Neural progenitor cell (in vitro differentiated cells): ENCODE measurements at places on chromosomes 7 and 10. TPM values are rescaled to one million over a fixed set of nuclear protein-coding genes. Genes with fewer than 3 reads are reported as not detected.

DNA sequence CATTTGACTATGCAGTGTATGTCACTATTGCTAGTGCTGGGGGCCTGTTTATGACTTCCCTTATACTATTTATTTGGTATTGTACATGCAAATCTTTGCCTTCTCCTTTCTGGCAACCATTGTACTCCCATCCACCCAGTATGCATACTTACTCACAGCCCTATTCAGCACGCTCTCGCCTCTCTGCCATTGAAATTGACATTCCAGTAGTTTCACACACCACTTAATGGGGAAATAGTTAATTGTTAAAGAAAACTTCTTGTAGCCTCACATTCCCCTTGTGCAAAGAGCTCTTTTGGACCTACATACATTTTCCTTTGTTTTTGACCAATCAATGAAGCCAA, 9.9 kb downstream of the CLDN12 start:
- no peak for DNase-seq

DNA sequence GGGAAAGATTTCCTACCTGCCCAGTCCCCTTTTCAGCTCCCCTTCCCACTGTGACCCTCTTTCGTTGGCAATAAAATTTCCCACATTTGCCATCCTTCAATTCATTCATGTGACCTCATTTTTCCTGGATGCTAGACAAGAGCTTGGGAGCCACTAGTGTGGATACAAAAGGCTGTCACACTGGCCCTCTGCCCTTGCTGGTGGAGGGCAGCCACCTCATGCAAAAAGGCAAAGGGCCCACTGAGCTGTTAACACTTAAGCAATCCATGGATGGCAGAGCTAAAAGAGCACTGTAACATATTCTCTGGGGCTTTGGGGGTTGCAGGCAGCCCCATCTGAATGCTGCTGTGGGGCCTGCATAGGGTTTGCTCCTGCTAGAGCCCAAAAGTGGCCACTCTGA, 315.1 kb downstream of the NEBL start:
- DNase-seq, result no peak

TMEM213 gene
- total RNA-seq, result not detected in 2 replicates

DNA sequence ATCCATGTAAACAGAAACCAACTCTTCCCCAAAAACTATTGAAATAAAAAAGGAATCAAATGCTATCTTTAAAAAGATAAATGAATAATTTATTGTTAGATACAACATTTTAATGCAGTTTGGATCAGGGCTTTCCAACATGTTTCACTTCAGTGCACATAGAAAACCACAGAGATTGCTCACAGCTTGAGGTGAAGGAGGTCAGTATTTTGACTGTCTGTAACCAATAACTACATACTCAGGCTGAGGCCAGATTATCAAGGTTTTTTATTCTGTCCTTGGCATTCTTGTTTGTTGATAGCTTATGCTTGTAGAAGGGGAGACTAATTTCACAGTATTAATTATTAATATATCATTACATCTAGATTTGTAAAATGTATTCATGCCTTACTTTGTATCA, 195.5 kb downstream of the PRKG1 start:
- no peak for DNase-seq

DNA sequence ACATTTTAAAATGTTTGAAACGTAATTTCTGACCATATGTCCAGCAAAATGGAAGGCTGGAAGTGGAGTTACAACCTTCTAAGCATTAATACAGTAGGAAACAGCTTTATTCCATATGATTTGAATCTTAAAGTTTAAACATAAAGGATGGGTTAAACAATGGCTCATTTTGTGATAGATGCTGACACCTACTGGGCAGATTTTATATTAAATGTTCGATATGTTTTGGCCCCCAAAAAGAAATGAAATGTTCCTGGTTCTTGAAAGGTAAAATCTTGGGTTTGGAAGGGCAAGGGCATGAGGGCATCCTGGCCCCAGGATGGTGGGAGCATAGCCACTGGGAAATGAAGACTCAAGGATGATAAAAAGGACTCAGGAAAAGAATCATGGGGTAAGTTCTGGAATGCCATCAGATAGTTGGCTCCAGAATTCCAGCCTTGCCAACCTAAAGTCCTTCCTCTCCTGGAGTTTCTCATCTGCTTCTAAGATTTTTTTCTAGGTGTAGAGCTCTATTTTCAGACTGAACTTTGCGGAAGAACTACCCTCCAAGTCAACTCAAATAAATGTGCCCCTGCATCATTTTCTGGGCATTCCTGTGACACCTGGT, 34.6 kb upstream of the SLC35G1 start:
- peak; percentile 11 for DNase-seq

GRCh38 chr10:80540981-80541750, 3.5 kb downstream of the SH2D4B start:
- no peak for DNase-seq

DNA sequence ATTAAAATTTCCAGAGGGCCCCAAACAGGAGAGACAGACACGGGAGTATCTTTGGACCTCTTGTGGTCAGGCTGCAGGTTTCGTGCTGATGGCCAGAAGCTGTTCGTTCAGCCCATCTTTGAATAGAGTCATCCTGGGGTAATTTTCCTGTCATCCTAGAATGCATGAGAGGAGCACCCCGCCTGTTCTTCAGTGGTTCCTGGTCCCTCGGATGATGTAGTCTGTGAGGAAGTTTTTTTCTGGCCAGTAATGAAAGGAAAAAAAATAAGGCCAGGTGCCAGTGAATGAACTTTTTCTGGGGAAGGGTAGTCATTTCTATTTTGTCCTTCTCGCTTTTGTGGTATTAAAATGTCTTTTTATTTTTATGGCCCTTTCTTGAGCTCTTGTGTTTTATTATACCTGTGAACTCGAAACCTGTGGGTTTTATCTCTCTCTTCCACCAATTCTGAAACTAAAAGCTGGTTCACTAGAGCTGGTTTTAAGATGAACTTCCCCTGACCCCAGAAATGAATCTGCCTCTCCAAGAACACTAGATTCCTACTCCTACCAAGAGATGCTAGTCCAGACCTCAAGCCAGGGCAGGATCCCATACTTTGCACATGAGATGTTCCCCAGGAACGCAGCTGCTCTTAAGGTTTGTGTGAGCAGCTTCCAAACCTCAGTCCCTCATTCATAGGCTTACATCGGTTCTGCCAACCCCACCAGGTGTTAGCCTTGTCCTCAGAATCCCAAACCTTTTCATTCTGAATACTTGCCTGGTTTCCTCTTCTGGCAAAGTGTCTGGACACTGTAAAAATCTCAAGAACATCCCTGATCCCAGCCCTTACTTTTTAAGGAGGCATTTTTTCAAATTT, 15.4 kb upstream of the MEST start:
- DNase-seq, result no peak

DNA sequence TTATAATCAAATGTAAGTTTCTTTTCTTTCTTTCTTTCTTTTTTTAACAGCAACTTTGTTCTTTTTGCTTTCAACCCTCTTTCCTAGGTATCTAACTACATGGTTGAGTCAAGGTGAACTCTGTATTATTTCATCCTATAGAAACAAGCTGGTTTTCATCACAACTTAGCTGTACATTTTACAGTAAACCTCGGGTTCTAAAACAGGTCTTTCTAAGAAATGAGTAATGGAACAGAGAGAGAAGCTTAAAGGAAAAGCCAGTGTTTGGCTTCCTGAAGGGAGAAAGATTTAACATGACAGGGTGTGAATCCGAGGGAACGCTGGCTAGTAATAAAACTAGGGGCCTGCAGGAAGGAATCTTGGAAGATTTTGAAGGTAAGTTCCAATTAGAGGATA, 143.4 kb upstream of the ITGB1 start:
- DNase-seq, result no peak

GRCh38 chr10:122132882-122133565, 138.1 kb upstream of the BTBD16 start:
- DNase-seq, result no peak

- no peak for DNase-seq
Observed at GRCh38 chr7:142349670-142350405, 92.0 kb upstream of the PRSS58 start.

GRCh38 chr10:54372179-54372578, 428.9 kb downstream of the PCDH15 start:
- no peak for DNase-seq

- DNase-seq, result peak; percentile 98
Observed at GRCh38 chr7:5423976-5424748, 528 bp upstream of the TNRC18 start.

GRCh38 chr10:84391326-84391725, 62.9 kb downstream of the CCSER2 start:
- no peak for DNase-seq

- no peak for DNase-seq
Observed at GRCh38 chr10:62585211-62585775, 211.1 kb downstream of the ZNF365 start.

DNA sequence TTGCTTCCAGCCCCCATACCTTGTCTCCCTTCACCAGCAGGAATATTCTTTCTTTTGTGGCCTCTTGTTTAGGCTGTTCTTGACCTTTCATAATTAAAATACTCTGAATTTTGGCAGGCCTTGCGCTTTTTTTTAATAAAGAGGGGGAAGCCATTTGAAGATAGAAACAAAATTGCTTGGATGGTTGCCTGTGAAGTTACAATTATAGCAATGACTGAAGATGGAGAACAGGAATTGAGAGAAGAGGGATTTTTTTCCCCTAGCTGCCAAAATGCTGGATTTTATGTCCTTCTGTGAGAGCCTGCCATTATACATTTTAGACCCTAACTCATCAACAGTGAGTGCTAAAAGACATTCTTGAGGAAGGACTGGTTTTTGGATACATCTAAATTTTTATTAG, 24.8 kb downstream of the FGFBP3 start:
- DNase-seq, result no peak

- no peak for DNase-seq
Observed at GRCh38 chr7:54917613-54918391, 101.0 kb upstream of the EGFR start.

- DNase-seq, result no peak
Observed at GRCh38 chr7:157769526-157770215, 432.9 kb downstream of the DNAJB6 start.

GRCh38 chr10:101062232-101063049, 652 bp downstream of the KAZALD1 start:
- DNase-seq, result peak; percentile 90

COL28A1 gene
- 0.43 and 0.60 TPM in 2 replicates for total RNA-seq

NPC1L1 gene
- total RNA-seq, result 0.09 TPM in 1 of 2 replicates, not detected in the other

DNA sequence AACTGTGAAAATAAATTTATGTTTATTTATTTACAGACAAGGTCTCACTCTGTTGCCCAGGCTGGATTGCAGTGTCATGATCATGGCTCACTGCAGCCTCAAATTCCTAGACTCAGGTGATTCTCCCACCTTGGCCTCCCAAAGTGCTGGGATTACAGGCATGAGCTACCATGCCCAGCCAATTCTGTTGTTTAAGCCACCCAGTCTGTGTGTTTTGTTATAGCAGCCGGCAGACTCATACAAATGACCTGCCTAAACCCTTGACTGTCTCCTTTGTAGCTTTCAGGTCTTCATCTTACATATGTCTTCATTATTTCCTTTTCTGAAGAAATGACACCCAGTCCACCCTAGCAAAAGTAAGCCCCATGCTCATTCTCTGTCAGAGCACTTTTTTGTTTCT, 43.8 kb upstream of the KMT2C start:
- no peak for DNase-seq

DNA sequence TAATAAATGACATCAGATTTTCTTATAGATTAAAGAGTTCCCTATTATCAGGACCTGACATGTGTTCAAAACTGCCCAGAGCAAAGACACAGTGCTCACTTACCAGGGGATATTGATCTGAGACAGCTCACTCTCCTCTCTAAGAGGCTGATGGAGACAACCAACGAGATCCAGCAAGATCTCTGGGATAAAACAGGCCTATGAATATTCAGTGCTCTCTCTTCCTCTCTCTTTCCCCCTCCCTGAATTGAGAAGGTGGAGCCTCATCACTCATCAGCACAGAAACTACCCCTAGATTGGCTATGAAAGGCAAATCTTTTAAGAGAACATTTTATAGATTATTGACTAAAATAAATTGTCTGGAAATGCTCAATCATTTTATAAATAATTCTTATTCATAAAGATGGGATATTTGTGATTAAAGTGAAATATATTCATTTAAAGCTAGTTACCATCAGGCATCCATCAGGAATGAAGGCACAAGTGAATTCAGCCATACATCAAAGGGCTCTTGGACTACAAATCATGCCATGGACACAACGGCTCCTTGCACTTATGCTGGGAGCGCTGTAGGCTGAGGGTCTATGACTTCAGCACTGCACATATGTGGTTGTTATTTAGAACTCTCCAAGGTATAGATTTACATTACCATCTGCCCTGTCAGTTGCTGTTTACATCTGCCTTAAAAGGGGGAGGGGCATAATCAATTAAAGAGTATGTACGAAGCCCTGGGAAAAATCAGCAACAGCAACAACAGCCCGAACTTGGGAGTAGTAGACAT, 3.4 kb upstream of the PPP1R17 start:
- no peak for DNase-seq

DNA sequence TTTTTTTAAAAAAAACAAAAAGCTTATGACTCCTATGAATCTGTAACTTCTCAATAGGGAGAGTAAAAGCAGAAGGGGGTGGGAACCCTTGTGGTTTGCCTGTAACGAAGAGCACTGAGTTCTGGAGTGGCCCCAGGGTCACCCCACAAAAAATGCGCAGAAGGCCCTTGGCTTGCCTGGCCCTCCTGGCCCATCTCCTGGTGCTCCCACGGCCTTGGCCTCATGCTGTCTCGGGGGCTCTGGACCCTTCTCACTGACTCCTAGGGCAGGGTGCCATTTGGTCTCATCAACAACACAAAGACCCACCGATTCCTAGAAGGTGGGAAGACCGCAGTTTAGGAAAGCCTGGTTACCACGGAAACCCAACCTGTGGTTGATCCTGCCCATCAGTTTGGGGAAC, 40.8 kb downstream of the ZNF467 start:
- DNase-seq, result no peak

- DNase-seq, result no peak
Observed at GRCh38 chr7:285731-286130, 4.2 kb upstream of the FOXL3 start.

DNA sequence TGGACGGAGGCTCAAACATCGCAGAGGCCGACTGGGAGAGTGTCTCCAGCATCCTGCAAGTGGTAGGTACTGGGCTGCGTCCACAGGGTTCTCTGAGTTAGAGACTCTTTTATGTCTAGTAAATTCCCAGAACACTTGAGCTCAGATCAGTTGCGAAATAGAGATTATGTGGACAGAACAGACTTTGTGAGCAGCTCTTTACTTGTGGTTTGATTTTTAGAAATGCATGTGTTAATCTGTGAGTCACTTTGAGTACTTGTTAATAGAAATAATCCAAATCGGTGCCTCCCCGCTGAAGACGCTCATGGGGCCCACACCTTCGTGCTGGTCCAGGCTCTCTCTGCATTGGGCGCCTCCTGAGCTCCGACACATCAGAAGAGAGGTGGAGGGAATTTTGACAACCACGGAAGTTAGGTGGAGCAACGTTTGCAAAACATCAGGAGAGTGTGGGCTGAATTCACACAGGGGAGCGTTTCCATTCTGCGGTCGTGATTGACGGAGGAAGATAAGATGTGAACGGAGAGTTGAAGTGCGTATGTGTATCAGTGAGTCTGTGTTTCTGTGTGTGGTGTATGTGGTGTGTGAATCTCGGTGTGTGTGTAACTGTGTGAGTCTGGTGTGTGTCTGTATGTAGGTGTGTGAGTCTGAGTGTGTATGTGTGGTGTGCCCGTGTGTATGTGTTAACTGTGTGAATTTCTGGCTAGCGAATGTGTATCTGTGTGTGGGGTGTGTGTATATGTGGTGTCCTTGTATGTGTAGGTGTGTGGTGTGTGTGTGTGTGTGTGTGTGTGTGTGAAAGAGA, 32.1 kb downstream of the PFKP start:
- no peak for DNase-seq

ATG9B gene
- total RNA-seq, result 0.43 and 1.8 TPM in 2 replicates

- DNase-seq, result no peak
Observed at GRCh38 chr10:95815701-95816240, 59.8 kb downstream of the ENTPD1 start.

ZNF488 gene
- total RNA-seq, result not detected in 2 replicates
